ENCODE measurements at places on chromosomes 16 and 17.

DNA sequence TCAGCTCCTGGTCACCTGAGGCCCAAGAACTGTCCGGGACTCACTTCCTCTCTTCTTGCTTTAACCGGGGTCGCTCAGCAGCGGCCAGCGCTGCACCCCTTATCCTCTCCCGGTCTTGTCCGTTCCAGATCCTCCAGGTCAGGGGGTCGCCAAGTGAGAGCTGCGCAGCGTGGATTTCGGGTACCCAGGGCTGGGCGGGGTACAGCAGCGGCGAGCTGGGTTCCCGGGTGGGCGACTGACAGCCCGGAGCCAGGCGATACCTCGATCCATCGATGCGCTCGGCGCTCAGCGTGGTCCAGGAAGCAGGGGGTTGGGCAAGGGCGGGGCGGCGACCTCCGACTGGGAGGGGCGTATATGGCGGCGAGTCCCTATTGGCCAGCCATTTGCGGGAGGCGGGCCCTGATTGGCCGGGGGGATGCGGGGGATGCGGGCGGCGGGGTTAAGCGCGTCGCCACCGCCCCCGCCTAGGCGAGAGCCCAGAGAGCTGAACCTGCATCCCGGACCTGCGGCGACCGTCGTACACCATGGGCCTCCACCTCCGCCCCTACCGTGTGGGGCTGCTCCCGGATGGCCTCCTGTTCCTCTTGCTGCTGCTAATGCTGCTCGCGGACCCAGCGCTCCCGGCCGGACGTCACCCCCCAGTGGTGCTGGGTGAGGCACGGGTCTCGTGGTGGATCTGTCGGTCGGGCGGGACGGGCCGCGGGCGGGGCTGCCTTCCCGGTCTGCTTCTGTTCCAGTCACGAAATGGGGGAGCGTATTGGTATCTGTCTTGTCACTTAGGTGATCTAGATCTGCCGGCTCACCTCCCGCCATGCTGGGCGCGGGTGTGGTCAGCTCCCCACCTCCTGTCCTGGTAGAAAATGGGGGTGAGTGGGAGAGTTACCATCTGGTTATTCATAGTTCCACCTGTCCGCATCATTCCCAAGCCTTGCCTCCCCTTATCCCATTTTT, at the start of gene PLA2G15:
Gene PLA2G15 (plus strand): TSS at position 471 of the 951 bp plus-strand sequence. CDS start 54 bp downstream, at position 525.
- H3K4me3 ChIP-seq = peak within 1 kb of the TSS; percentile 94
- H3K27ac ChIP-seq = no peak within 1 kb of the TSS
- H3K4me1 ChIP-seq = peaks cover 28% of the 10 kb centered on the region
- no peaks in the 10 kb centered on the region for H3K27me3 ChIP-seq

- no peak overlapping the region for H3K27ac ChIP-seq
- peaks cover 13% of the 10 kb centered on the region for H3K4me1 ChIP-seq
- H3K4me3 ChIP-seq = no peak overlapping the region
- no peaks in the 10 kb centered on the region for H3K36me3 ChIP-seq
Measured at GRCh38 chr16:57884655-57885133, 82.4 kb upstream of the KIFC3 start.

DNA sequence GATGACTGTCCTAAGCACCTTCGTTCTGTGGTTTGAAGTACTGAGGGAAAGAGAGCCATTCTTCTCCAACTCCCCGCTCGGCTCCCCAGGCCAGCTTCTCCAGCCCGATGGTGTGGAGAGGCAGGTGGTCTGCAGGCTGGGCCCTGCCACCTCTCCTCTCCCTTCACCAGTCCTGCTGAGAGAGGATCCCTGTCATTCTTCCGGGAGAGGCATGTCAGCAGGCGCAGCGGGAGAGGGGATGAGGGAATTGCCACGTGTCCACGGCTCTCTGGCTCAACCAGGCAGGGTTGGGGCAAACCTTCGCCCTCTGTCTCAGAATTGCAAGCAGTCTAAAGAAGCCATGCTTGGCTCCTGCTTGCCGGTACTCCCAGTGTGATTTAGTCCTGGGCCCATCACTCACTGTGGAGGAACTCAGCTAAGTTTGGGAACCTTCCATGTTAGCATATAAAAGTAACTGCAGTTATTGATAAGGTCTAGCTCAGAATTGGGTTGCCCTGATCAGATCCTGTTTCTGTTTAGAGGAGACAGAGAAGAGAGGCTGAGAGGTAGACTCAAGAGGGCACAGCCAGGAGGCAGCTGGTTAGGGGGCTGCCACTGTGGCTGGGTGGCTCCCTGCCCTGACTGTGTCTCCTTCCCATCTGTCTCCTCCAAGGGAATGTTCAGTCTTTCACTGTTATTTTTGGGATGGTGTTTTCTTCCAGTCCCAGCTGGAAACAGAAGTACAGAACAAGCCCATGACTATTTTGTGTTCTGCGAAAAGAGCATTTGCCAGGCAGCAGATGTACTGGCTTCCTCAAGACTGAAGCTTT, 17.4 kb downstream of the HS3ST3B1 start:
- H3K27me3 ChIP-seq = no peaks in the 10 kb centered on the region
- H3K36me3 ChIP-seq = peaks cover 4% of the 10 kb centered on the region
- no peak for DNase-seq
- H3K27ac ChIP-seq = no peak overlapping the region

DNA sequence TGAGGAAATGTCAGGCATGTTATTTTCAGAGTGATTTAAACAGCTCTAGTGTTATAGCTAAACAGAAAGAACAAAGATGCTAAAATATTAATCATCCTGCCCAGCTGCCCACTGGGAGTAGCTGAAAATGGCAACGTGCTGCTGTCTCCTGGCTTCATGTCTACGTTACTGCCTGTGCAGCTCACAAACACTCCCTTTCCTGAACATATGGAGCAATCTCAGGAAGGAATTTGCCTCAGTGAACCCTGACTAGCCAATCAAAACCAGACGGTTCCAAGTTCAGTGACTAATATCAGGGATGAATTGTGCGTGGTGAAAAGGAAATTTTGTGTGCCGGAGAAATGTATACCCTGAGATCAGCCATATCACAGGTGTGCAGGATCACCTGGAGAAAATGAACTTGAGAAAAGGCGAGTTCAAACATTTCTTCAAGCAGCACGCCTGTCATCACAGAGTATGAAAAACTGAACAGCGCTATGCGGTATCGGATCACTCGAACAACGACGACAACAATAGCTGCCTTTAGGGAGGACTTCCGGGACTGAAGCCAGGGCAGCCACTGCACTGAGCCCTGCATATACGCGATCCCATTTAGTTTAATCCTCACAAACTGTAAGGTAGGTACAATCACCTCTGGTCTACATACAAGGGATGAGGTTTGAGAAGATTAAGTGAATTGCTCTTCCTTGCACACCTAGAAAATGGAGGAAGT, 110.3 kb downstream of the STX8 start:
- no peaks in the 10 kb centered on the region for H3K27me3 ChIP-seq
- no peak overlapping the region for H3K27ac ChIP-seq
- peaks cover 16% of the 10 kb centered on the region for H3K4me1 ChIP-seq
- no peaks in the 10 kb centered on the region for H3K36me3 ChIP-seq

- H3K36me3 ChIP-seq = peaks cover 35% of the 10 kb centered on the region
- no peaks in the 10 kb centered on the region for H3K27me3 ChIP-seq
- DNase-seq = no peak
- no peak overlapping the region for H3K27ac ChIP-seq
- H3K4me3 ChIP-seq = no peak overlapping the region
Measured at GRCh38 chr16:48300391-48300856, 53.1 kb upstream of the ABCC11 start.

- peaks cover 83% of the 10 kb centered on the region for H3K36me3 ChIP-seq
- H3K27ac ChIP-seq = no peak overlapping the region
- peaks cover 16% of the 10 kb centered on the region for H3K4me1 ChIP-seq
- H3K27me3 ChIP-seq = no peaks in the 10 kb centered on the region
- no peak for DNase-seq
- no peak overlapping the region for H3K4me3 ChIP-seq
Measured at GRCh38 chr17:17153071-17153470, 53.1 kb downstream of the PLD6 start.

DNA sequence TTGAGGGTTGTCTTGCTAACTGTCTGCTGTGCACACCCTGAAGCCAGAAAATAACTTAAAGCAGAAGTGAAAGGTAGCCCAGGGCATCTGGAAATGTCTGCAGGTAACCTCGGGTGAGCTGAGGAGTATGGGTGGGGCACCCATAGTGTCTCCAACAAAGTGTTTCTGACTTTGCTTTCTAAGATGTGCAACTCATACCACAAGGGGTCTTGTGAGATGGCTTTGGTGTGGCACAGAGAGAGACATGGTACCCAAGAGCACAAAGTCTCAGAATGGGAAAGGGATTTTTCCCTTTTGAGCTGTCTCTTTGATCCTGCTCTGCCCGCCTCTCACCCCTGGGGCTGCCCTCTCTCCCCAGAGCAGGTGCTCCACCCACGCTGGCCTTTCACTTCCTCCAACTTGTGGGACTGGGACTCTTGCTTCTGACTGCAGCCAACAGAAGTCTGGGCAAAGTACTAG, 6.9 kb downstream of the CHD9 start:
- H3K27ac ChIP-seq = no peak overlapping the region
- peaks cover 8% of the 10 kb centered on the region for H3K4me1 ChIP-seq
- no peaks in the 10 kb centered on the region for H3K27me3 ChIP-seq
- DNase-seq = no peak

DNA sequence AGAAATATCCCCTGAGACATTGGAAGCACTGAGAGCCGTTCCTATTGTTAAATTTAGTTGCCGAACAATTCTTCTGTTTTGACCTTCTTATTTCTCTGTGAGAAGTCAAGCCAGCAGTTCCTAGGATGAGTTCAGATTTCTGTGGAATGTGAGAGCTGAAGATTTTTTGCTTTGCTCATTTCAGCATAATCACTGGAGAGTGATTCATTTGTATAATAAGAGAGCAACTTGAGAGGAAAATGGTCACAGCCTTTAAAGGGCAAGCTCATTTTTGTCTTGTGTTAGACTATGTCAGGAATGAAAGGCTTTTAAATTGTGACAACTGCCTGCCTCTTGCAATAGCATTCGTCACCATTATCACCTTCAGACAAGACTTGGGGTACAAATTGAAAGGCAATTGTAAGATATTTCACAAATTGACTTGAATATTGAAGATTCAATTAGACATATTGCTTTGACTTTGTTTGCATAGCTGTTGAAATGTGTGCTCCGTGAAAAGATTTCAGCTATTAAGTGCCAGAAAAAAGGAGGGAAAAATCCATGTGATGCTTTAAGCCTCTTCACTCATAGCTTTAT, 900.0 kb upstream of the GOT2 start:
- no peak overlapping the region for H3K27ac ChIP-seq
- no peak for DNase-seq
- H3K36me3 ChIP-seq = no peaks in the 10 kb centered on the region

DNA sequence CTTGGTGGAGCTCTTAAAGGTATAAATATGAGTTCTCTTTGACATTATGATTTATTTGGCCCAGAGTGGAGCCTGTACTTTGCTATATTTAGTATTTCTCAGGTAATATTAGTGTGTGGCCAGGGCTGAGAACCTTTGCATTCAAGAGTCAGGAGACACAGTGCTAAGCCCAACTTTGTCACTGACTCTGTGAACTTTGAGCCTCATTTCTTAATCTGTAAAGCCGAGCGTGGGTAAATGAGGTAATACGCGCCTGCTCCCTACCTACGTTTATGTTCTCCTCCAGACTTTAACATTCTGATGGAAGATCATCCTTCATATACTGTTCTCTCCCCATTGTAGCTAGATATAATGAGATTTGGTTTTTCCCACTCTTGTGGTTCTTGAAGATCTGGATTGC, 10.5 kb downstream of the AP2B1 start:
- DNase-seq = no peak
- no peak overlapping the region for H3K27ac ChIP-seq
- no peak overlapping the region for H3K4me3 ChIP-seq
- H3K27me3 ChIP-seq = no peaks in the 10 kb centered on the region

DNA sequence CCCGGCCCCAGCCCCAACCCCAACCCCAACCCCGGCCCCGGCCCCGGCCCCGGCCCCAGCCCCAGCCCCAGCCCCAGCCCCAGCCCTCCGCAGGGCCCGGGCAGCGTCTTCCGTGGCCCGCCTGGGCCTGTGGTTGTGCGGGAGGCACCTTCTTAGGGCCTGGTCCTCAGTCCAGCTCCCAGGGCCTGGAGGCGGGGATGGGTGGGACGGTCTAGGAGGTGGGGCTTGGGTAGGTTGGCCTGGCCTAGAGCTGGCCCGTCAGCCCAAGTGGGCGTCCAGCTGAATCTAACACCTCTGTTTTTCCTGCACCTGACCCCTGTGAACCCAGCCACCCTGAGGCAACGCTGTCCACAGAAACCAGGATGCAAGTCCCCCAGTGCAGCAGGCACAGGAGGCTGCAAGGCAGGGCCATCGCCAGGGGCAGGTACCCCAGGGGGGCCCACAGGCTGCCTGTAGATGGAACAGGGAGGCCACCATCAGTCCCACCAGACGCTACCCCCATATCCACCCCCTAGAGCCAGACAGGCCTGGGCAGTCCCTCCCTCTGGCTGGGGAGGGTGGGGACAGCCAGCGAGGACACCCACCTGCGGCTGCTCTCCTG, 8.8 kb downstream of the MSLN start:
- H3K27ac ChIP-seq = no peak overlapping the region
- no peaks in the 10 kb centered on the region for H3K27me3 ChIP-seq
- H3K36me3 ChIP-seq = no peaks in the 10 kb centered on the region
- no peaks in the 10 kb centered on the region for H3K4me1 ChIP-seq
- no peak overlapping the region for H3K4me3 ChIP-seq
- no peak for DNase-seq

DNA sequence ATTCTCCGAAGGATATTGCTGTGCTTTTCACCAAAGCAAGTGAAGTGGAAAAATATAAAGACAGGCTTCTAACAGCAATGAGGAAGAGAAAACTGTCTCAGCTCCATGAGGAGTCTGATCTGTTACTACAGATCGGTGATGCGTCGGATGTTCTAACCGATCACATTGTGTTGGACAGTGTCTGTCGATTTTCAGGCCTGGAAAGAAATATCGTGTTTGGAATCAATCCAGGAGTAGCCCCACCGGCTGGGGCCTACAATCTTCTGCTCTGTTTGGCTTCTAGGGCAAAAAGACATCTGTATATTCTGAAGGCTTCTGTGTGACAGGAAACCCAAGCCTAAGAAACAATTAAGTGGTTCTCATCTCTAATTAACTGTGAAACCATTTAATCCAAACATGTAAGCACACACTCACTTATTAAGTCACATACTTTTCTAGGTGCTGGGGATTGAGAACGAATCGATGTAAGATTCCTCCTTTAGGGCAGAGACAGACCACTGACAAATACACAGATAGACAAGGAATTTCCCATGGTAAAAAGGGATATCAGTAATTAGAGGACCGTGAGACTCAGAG, 22.8 kb downstream of the SLFN5 start:
- no peak overlapping the region for H3K4me3 ChIP-seq
- H3K27me3 ChIP-seq = no peaks in the 10 kb centered on the region
- no peaks in the 10 kb centered on the region for H3K4me1 ChIP-seq
- no peak overlapping the region for H3K27ac ChIP-seq

DNA sequence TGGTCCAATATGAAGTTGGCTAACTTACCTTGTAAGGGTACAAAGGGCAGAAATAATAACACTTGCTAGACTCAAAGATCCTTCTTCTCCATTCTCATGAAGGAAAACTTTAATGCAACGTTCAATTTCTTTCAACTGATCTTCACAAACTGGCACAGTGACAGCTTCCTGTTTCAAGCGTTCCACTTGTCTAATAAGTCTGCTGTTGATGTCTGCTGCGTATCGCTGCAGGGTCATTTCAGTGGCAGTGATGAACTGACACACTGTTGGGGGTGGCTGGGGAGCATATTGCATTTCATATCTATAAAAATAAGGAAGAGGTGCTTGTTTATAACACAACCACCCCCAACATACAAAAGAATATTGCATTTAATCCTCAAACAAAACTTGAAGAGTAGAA, 33.5 kb upstream of the ARL6IP1 start:
- no peaks in the 10 kb centered on the region for H3K27me3 ChIP-seq
- no peaks in the 10 kb centered on the region for H3K4me1 ChIP-seq
- no peak for DNase-seq
- H3K4me3 ChIP-seq = no peak overlapping the region
- no peak overlapping the region for H3K27ac ChIP-seq

GRCh38 chr16:89529097-89529496, 20.9 kb downstream of the SPG7 start:
- peaks cover 99% of the 10 kb centered on the region for H3K36me3 ChIP-seq
- H3K4me3 ChIP-seq = no peak overlapping the region
- DNase-seq = no peak
- H3K4me1 ChIP-seq = peaks cover 5% of the 10 kb centered on the region
- H3K27me3 ChIP-seq = no peaks in the 10 kb centered on the region
- H3K27ac ChIP-seq = no peak overlapping the region

Data from spinal cord (tissue), 10 donors.